Stimulated activated CD4-positive, alpha-beta T cell treated with anti-CD3 and anti-CD28 coated beads, Interleukin-4, amount 100 ng/mL, for 4 hours (primary cell): ENCODE measurements at places on chromosomes 4 and X.

DNA sequence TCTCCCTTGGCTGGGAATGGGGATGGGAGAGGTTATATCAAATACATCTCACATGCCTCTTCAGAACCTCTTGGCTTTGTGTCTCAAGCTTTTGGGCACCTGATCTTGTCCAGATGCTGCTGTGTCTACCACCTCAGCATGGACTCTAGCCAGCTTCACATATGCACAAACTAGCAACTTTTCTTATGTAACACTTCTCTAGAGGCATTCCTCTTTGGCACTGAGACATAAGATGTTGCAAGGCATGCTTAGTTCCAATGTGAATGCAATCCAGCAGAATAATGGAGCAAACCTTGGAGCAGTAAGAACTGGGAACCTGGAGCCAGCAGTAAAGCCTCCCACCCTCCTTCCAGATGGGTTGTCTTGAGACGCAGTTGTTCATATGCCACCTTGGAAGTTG is 113.4 kb upstream of the TMEM47 start:
- DNase-seq: no peak

DNA sequence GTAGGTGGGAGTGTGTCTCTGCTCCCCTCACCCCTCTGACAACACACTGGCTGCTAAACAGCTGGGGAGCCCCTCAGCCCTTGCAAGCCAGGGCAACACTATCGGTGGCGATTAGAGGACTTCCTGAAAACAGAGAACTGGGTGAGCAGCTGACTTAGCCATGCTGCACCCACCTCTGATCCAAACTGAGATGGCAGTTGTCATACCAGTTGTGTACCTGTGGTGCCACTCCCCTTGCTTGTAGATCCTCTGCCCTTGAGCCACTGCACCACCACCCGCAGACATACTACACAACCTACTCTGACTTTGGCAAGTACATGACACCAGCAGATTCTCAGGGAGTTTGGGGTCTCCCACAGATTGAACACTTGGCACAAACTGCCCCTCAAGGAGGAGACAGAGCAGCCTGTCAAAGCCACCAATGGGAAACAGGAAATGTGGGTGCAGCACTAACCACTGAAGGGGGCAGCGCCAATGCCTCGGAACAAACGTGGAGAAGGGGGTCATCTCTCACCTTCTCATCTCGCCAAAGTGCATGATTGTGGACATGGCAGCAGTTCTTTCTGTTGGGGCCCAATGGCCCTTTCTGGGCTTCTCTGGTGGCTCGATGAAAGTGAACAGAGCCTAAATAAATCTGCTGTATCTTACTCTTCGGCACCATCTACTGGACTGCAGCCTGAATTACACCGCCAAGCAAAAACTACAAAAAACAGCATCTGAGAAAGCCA is 119.8 kb downstream of the NEK1 start:
- DNase-seq: peak; percentile 5

GRCh38 chr4:14924076-14924811 is 78.0 kb upstream of the CPEB2 start:
- no peak for DNase-seq

DNA sequence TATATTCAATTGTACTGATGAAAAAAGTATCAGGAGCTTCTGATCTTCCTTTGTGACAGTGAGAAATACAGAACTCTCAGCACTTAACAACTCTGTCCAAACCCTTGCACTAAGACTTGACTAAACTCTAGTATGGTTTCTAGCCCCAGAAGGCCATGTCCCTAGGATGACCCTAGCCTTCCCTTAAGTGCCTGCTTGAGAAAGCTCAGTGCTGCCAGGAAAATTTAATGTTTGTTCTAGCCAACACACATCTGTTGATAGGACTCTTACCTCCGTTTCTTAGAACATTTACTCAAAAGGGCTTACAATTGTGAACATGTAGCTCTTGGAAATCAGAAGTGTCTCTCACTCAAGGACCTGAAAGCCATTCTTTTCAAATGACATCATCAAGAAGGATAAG is 1055.2 kb upstream of the FTHL17 start:
- no peak for DNase-seq

GRCh38 chr4:7727749-7728148 is 211.9 kb downstream of the AFAP1 start:
- no peak for DNase-seq

DNA sequence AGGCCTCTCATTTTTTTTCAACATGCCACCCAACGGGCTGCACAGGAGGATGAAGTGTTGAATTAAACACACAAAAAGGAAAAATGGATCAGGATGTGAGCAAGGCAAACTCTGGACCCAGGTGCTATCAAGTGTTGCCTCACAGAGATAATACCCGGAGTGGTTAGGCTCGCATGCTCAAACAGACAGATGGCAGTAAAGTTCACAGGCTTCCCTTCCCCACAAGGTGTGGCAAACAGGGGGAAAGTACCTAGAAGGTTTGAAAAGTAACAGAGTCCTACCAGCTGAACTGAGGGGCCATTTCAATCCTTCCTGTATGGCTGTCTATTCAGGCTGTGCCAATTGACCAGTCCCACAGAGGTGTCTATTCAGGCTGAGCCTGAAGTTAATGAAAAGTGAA is 123.9 kb upstream of the GC start:
- no peak for DNase-seq
